PC-3 (cell line): ENCODE measurements at places on chromosomes 4 and X. TPM values are rescaled to one million over a fixed set of nuclear protein-coding genes. Genes with fewer than 3 reads are reported as not detected.
A peak's percentile ranks its signal among the peaks of the same experiment; 100 is the strongest.

GRCh38 chr4:75985116-75985515 lies 5.6 kb downstream of the SDAD1 start:
- peak; percentile 59 for DNase-seq

GRCh38 chr4:142380052-142380602 lies 466.0 kb downstream of the INPP4B start:
- no peak for DNase-seq

- no peak for DNase-seq
Measured at GRCh38 chrX:19760841-19761512, 126.4 kb downstream of the SH3KBP1 start.

KCND1 gene
- total RNA-seq, result 0.51 and 0.86 TPM in 2 replicates

DNA sequence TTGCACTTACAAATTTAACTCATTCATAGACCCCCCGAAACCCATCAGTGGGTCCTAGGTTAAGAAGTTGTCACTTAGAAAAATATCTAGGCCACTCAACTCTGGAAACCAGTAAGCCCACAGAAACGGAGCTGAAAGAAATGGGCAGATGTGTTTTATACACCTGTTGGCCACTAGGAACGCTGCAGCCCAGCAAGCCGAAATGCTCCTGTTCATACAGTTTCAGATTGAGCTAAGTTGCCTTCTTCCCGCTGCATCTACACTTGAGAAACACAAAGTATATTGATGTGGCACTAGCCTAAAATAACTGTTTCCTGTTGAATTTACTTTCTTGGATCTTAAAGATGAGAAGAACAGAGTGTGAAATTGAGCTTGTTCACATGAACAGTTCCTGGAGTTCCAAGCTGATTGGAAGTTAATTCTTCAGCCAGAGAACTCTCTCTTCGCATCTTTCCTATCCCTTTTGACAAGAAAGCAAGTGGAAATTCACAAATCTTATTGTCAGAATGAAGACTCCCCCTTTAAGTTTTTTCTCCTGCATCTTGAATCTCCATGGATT lies 174.1 kb downstream of the RBMX2 start:
- DNase-seq, result peak; percentile 56

GRCh38 chrX:136322064-136322463 lies 21.3 kb downstream of the ADGRG4 start:
- DNase-seq, result no peak

DNA sequence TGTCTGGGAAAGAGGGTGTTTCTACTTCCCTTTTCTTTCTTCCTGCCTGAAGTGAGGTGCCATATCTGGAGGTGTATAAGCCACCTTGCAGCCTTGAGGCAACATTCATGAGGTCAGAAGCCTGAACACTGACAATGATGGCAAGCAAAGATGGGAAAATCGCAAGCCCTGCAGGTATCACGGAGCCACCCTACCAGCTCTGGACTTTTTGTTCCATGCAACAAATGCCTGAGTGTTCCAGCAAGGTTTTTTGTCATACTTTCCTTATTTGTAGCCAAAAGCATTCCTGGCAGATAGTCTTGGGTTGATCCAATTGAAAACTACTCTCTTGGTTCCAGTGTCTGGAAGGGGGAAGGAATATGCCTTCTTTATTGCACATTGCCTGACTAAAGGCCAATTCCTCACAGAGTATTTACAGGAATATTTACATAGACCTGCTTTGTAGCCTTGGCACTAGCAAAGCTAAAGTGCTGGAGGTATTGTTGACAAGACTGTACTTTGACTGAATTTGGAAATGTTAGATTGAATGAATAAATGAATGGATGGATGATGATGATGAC lies 14.4 kb upstream of the SOD3 start:
- no peak for DNase-seq

TMPRSS11E gene
- not detected in 2 replicates for total RNA-seq

CPE gene
- total RNA-seq, result 15.4 and 15.5 TPM in 2 replicates

GRCh38 chrX:148417934-148418333 lies 82.5 kb upstream of the AFF2 start:
- DNase-seq, result no peak

GRCh38 chrX:2484256-2484655 lies 16.5 kb downstream of the DHRSX start:
- DNase-seq, result no peak

FAM236C gene
- total RNA-seq, result not detected in 2 replicates

DNA sequence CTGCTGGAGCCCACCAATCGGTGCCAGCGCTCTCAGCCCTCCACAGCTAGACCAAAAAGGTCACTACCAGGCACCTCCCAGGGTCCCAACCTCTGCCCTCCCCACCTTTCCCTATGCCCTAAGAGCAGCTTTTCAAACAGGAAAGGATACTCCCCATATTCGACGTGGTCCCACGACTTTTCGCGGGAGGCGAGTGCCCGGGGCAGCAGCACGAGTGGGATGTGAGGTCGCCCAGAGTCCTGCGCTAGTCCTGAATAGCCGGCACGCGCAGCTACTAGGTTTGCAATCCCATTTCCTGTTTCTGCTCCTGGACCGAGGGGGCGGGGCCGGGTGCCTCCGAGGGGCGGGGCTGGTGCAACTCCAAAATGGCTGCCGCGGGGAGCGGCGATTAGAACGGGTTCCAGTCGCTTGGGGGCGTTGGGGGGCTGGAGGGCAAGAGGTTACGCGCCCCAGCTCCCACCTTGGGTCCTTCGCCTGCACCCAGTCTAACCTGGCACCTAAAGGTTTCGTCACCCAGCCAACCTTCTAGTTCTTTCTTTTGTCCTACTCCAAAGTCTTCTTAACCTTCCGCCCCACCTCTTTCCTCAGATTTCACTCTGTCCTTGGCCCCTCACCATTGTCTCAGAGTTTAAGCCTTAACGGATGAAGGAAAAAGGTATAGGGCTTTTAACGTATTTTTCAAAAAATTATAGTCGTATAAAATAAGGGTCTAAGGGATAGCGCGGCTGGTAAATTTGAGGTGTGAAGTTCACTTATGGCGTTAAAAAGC lies 85.0 kb upstream of the TENT5D start:
- peak; percentile 63 for DNase-seq

DNA sequence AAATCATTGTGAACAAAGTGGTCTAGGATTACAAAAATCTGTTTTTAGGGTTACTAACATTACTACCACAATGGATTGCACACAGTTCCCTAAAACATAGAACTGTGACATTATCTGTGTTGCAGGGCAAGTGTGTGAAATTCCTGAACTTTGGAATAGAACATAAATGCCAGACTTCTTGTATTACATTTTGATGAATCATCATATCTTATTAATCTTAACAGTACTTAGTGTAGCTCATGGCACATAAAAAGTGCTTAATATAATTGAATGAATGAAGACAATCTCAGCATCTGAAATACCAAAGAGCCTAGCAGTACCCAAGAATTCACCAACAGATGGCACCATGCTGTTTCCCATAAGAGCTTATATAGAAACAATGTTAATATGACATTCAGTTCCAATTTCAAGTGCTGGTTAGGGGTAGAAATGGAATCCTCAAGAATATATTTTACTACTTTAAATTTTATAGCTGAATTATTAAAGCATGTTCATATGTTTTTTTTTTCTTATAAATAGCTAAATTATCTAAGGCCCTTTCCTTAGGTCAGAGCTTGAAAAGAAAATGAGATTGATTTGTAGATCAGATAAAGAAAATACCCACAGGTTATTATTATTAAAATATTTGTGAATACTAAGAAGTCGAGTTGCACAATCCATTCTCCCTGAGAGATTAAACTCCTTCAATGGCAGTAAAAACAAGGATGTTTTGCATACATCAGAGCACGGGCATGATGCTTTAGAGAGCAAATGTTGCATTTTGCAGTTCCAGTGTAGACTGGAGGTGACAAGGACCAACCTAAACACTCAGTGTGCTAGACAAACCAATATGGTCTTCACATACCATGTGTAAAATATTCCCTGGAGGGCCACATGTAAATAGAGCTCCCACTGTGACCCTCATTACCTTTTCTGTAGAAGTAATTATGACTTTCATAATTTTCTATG lies 25.7 kb upstream of the SHISA3 start:
- DNase-seq, result peak; percentile 77

HSPA4L gene
- total RNA-seq, result 8.7 and 9.2 TPM in 2 replicates

- no peak for DNase-seq
Measured at GRCh38 chr4:3226467-3226866, 22.5 kb upstream of the MSANTD1 start.

DNA sequence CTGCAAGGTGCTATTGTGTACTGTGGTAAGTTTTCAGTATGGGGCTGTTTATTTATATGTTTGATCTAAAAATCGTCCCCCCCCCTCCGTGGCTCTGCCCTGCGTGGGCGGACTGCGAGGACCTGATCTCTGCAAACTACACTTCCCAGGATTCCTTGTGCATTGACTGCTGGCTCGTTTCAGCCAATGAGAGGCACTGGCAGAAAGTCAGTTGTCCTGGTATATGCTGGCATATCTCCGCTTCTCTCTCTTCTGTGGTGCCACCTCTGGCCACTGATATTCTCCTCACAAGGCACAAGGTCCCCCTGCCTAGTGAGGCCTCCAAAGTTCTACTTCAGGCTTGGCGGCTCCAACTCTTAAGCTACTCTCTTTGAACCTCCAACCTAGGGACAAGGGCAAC lies 168.8 kb upstream of the ZFP42 start:
- DNase-seq, result peak; percentile 6

- no peak for DNase-seq
Measured at GRCh38 chrX:23637187-23637586, 30.1 kb upstream of the PRDX4 start.

DNA sequence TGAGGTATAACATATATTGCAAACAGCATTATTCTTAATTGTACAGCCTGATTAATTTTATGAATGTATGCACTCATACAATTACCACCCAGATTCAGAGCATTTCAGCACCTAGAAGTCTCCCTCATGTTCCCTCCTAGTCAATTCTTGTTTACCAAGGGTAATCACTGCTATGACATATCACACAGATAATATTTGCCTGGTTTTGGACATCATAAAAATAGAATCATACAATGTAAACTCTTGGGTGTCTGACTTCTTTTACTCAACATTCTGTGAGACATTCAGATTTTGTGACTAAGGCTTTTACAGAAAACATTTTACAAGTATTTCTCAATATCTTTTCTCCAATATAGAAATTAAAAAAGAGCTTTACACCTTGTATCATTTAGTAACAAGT lies 66.9 kb downstream of the PTPN13 start:
- peak; percentile 54 for DNase-seq

GRCh38 chr4:11038926-11039325 lies 354.4 kb upstream of the CLNK start:
- DNase-seq, result no peak

SORBS2 gene
- total RNA-seq, result 3.1 and 3.6 TPM in 2 replicates

GRCh38 chrX:73799888-73800287 lies 236.9 kb downstream of the CHIC1 start:
- DNase-seq, result no peak

GRCh38 chr4:139651282-139652194 lies 14.1 kb upstream of the MGST2 start:
- peak; percentile 68 for DNase-seq
